Dorsolateral prefrontal cortex (tissue), 122 donors: ENCODE measurements at places on chromosomes 4 and X.
A peak's percentile ranks its signal among the peaks of the same experiment; 100 is the strongest.

- no peak for DNase-seq
These were observed 3.3 kb upstream of the TAPT1 start for GRCh38 chr4:16229604-16230003.

DNA sequence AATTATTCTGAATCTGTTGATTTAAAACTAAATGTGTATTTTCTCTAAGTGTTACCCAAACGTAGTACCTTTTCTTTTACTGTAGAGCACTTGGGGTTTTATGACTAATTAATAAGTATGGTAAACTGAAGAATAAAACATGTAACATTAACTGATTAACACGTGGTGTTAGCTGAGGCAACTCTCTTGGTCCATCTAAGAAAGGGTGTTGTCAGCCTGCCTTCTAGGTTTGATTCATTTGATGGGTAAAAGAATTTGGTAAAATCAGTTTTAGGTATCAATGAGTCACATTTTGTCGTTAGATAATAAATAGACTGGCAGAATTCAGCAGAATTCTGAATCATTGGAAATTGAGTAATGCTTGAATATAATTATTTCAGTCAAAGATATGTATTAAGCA lies 99.7 kb downstream of the AFF1 start:
- DNase-seq: no peak

DNA sequence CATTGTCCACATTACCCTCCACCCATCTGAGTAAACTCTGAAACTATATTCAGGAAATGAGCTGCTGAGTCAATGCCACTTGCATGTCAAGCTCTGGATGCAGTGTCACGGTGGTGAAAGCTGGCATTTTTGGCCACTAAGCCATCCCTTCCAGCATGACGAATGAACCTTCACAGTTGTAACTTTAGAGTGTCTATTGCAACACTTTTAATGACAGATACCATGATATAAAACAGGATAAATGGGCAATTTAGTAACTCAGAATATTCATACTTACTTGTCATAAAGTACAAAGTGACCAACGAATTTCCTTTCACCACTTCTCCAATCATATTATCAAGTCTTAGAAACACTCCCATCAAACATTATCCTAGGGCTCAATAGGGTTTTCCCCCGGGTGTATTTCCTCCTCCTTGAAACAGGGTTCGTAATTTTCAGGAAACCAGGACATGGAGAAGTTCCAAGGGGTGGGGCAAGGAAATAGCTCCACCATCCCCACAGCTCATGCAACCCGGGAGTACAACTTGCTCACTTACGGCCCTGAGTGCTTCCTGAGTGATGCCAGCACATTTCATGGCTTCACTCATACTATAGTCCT lies 73.1 kb downstream of the MTHFD2L start:
- DNase-seq: no peak

DNA sequence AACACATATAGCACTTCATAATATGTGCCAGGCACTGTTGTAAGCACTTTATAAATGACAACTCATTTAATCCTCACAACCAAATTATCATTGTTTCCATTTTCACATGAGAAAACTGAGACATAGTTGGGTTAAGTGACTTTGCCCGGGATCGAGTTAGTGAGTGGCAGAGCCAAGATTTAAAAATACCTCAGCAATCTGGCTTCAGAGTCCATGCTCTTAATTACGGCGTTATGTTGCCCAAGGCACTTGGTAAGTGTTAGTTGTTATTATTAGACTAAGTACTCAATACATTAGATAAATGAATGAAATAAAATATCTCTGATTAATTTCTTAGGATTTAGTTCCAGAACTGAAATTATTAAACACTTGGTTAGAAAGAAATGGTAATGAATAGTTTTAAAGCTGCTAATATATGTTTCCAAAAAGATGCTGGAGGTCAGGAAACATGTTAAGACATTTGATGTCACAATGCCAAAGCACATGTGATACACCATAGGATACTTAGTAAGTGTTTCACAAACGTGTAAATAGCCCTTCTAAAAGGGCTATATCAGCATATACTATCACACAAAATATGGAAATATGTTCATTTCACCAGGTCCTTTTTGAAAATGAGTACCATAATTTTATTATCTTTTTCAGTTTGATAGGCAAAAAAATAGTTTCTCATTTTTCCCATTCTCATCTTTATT lies 301.9 kb downstream of the GPAT3 start:
- no peak for DNase-seq

DNA sequence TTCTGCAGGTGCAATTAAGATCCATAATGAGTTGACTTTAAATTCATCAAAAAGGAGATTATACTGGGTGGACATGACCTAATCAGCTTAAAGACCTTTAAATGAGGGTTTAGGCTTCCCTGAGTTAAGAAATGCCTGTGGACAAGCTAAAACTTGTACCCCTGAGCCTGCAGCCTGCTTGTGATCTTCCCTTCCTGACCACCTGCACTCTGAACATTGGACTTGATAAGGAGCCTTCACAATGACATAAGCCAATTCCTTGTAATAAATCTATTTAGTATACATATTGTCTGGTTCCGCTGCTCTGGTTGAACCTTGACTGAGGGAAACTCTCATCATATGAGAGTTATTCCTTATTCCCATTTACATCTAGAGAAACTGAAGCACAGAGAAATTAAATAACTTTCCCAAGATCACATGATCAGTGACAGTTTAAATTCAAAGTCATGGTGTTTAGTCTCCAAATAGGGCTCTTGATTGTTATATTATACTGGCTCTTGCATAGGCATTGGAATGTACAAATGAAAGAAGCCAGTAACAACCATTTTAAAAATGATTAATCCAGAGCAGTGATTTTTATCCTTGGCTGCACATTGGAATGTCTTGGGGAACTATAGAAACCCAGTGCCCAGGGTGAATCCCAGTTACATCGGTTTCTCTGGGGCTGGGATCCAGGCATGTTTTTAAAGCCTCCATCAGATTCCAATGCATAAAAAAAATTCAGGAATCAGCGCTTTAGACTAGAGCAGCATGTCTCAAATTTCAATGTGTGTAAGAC lies 136.1 kb downstream of the MSL3 start:
- DNase-seq: no peak

DNA sequence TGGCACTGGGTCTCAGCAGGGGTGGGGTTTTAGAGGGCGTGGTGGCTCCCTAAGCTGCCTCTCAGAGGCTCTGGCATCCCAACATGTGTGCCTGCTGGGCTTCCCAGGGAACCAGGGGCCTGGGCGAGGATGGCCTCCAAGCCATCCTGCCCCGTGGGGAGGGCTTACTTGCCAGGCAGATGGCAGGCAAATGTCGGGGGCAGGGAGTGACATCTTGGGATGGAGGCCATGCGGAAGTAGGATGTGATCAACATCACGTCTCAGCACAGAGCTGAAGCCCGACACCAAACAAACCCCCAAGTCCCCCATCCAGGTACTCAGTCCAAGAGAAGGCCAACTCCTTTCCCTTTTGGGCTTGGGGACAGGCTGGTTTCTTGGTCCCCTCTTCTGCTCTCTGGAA lies 4.7 kb downstream of the L1CAM start:
- DNase-seq: no peak

DNA sequence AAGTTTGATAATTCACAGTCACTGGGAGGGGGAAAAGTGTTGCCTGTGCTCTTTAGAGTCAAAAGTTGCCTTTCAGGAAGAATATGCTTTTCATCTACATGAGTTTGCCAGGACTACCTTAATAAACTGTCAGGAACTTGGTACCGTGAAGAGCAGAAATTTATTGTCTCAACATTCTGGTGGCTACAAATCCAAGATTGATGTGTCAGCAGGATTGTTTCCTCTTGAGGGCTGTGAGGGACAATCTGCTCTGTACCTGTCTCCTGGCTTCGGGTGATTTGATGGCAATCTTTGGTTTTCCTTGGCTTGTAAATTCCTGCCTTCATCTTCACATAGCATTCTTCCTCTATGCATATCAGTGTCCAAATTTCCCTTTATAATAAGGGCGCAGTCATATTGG lies 277.2 kb downstream of the PDGFC start:
- DNase-seq: no peak

- peak; percentile 52 for DNase-seq
These were observed at the start of gene ADGRL3 for GRCh38 chr4:61200187-61200915. Gene ADGRL3 (plus strand): TSS chr4:61200326.

DNA sequence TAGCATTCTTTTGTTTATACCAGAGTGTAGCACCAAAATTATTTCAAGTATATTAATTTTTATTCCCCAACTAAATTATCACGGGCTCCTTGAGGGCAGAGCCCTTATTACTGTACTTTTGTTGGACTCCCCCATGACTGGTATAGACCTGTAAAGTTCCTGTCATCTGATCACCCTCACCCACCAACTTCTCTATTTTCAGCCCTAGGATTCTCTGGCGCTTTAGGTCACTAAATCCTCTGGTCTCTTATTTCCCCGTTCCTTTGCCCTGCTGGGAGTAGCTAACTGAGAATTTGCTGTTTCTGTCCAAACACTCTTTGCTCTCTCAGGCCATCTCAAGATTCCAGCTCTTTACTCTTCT lies 3.2 kb upstream of the XKRX start:
- DNase-seq: no peak

DNA sequence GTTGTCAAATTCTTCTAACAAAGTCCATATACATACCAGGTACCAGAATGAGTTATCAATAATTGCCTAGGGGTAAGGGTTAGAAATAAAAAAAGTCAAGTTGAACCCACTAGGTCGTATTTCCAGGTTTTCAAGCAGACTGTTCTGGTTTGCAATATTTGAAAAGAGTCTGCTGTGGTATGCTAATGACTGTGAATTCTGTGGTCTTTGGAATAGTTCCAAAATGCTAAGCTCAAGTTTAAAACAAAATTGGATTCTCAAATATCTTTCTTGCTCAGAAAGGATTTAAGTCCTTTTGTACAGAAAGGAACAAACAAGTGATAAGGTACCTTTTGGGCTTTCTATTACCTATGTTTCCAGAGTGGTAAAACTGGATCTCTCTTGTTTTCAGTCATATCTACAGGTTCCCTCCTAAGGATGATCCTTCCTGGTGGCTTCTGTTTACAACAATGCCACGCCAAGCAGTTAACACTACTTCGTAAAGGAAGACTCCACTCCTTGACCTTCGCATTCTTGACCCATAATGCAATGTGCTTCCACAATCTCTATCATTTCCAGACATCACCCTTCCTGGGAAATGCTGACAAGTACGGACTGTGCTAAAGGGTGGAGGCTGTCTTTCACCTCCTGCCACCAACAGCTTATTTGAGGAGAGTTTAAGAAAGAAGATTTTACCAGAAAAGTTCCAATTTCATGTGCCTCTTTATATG lies 531.7 kb upstream of the FTHL17 start:
- DNase-seq: no peak

- no peak for DNase-seq
These were observed 62.8 kb downstream of the LRBA start for GRCh38 chr4:150952167-150952845.

DNA sequence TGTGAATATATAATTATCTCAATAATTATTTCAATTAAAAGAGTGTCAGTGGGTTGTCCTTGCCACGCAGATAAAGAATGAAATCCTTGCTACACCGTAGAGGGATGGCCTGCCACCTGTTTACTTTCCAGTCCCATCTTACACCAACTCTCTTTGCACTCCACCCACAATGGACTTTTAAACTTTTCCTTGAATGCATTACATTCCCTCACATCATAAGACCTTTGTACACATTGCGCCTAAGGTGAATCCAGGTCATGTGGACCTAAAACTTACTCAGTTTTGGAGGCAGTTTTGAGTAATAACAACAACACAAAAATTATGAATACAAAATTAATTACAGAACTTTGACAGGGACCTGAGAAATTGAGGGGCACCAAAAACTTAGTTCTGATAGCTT lies 78.7 kb upstream of the PDE5A start:
- DNase-seq: no peak

GRCh38 chr4:187059021-187059420 lies 335.4 kb upstream of the FAT1 start:
- DNase-seq: no peak

DNA sequence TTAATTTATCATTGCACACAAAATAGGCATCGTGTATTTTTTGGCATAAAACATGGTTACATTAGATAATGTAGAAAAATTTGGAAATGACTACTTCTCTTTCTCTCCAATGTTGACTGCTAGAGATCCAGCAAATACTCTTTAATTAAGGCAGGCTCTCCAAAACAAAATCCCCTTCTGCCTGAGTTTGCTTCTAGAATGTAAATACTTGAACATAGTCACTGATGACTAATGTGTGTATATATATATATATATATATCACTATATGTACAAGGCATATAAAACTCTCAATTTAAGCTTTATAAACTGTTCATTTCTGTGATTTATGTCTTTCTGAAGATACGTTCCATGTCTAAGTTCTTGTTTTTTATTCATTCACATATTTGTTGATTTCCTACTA lies 67.2 kb upstream of the CAMK2D start:
- no peak for DNase-seq

DNA sequence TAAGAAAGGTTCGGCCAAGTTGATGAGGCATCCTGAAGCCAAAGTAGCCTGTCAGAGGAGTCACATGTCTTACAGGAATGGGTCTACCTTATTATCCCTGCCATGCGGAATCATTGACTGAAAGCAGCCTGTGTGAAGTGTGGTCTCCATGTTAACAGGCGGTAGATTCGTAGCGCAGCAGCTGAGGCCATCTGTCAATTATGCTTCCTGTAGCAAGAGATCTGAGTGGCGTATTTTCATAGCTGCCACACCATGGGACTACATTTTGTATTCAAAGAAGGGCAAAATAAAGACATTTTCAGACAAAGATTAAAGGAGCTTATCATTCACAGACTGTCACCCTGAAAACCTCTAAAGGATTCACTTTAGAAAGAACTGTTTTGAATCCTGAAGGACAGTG lies 11.2 kb upstream of the MED14 start:
- no peak for DNase-seq

GRCh38 chrX:28706964-28707363 lies 119.7 kb downstream of the IL1RAPL1 start:
- DNase-seq: no peak

GRCh38 chrX:66892004-66892403 lies 253.1 kb upstream of the EDA2R start:
- DNase-seq: no peak

GRCh38 chrX:39905946-39906345 lies 191.8 kb downstream of the BCOR start:
- DNase-seq: no peak

GRCh38 chrX:65488495-65488894 lies 46.1 kb downstream of the LAS1L start:
- DNase-seq: no peak

GRCh38 chr4:2257361-2258081 lies 4.4 kb downstream of the MXD4 start:
- DNase-seq: peak; percentile 35

DNA sequence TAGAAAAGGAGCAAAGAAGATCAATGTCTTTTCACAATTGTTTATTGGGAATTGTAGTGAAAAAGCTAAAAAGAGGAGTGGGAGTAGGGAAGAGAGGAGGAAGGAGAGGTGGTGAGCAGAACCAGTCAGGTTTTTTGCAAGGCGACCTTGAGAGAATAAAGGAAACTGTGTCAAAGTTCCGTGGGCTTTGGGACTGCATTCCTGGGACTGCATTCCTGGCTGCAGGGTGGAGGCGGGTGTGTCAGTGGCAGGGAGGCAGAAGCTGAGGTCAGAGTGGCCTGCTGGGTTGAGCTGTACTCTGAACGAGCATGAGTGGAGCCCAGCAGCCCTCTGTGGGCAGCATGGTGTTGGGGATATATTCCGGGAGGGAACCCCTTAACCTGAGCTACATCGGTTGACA lies 66.8 kb upstream of the UCP1 start:
- no peak for DNase-seq
